ENCODE measurements at places on chromosomes 2 and 18. TPM values are rescaled to one million over a fixed set of nuclear protein-coding genes. Genes with fewer than 3 reads are reported as not detected.

The DSG1 gene
- total RNA-seq: 0.68 TPM

The DNAH7 gene
- total RNA-seq: 0.05 TPM

The ZEB2 gene
- 89.0 TPM for total RNA-seq

The FOXD4L1 gene
- total RNA-seq: not detected

The INPP5D gene
- total RNA-seq: 5.2 TPM

The NYAP2 gene
- not detected for total RNA-seq

The TNFRSF11A gene
- total RNA-seq: 1.1 TPM

The TFCP2L1 gene
- 0.30 TPM for total RNA-seq

The DNER gene
- total RNA-seq: 3.3 TPM

The IL36G gene
- not detected for total RNA-seq

The ARHGAP15 gene
- total RNA-seq: 4.2 TPM

The NBAS gene
- total RNA-seq: 60.2 TPM

The VIT gene
- total RNA-seq: 21.6 TPM

The PPP1CB gene
- total RNA-seq: 397 TPM

The MYO3B gene
- not detected for total RNA-seq

The GPR45 gene
- not detected for total RNA-seq

- no peak for DNase-seq
Measured at GRCh38 chr2:201707753-201708152, 9.3 kb upstream of the MPP4 start.

GRCh38 chr2:159926695-159927094, 128.7 kb upstream of the CD302 start:
- no peak for DNase-seq

GRCh38 chr2:172220121-172220520, 117.4 kb upstream of the DLX2 start:
- DNase-seq: no peak

DNA sequence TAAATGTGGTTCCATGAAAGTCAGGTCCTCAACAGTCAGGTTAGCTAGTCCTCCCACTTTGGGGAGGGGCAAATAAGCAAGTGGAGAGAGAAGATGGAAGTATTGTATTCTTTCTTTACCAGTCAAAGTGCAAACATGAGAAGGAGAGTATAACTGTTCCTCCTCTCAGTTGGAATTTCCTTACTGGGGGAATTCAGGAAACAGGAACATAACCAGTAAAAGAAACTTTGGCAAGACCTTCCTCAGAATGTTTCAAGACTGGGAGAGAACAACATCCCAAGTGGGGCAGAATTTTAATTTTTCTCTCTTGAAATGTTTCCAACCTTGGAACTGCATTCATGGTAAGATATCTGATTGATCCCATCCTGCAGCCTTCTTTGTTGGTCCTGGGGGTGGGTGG, 552.4 kb upstream of the TNP1 start:
- DNase-seq: no peak

DNA sequence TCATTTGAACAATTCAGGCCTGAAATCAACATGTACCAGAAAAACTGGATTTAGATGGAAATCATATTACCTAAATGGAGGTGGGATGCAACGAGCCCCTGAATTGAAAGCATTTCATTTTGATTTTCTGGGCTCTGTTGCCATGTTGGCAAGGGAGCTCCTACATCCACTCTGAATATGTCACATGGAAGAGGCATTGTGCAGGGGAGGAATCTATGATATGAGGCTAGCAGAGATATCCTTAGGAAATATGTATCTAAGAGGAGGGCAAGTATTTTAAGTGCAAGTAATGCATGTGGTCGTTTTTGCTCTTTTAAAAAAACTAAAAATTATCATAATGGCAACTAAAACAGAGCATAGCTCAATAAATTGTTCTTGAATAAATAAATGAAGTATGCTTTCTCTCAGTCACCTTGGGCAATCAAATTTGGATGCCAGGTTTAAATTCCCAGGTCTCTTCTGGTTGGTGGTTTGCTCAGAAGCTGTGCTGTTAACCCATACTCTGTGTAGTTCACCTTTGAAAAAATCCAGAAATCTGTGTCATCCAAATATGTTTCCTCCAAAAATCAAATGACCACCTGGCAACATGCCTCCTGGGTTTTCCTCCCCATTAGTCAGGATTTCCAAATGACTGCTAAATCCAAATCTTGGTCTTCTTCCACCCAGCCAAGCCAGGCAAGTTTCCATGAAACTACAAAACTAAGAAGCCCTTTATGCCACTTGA, 6.5 kb upstream of the LGALSL start:
- no peak for DNase-seq

- DNase-seq: no peak
Measured at GRCh38 chr2:173819852-173820251, 145.3 kb downstream of the SP3 start.

GRCh38 chr2:134393075-134393461, 139.2 kb downstream of the MGAT5 start:
- DNase-seq: no peak

GRCh38 chr2:217277646-217278398, 418.0 kb upstream of the TNP1 start:
- DNase-seq: no peak

- no peak for DNase-seq
Measured at GRCh38 chr2:86069091-86069685, 36.5 kb downstream of the POLR1A start.

GRCh38 chr2:144703852-144704708, 184.2 kb upstream of the ZEB2 start:
- DNase-seq: peak; percentile 60

GRCh38 chr2:39216346-39217191, 27.2 kb downstream of the CDKL4 start:
- DNase-seq: no peak

GRCh38 chr2:84996909-84997308, 25.9 kb downstream of the KCMF1 start:
- DNase-seq: no peak

GRCh38 chr18:78770139-78770822, 209.3 kb upstream of the SALL3 start:
- DNase-seq: no peak

GRCh38 chr18:26176134-26176533, 42.5 kb downstream of the PSMA8 start:
- no peak for DNase-seq

GRCh38 chr2:121649149-121649595, at the start of gene CLASP1:
CLASP1 (minus strand) TSS chr2:121649462; CDS start chr2:121605895, 43,567 bp downstream.
- DNase-seq: no peak

DNA sequence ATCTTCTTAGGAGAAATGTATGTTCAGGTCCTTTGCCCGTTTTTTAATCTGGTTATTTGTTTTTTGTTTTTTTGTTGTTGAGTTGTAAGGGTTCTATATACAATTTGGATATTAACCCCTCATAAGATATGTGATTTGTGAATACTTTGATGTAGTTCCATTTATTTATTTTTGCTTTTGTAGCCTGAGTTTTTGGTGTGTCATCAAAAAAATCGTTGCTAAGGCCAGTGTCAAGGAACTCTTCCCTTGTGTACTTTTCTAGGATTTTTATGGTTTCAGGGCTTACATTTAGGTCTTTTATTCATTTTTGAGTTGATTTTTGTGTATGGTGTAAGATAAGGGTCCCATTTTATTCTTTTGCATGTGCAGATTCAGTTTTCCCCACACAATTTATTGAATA, 372.6 kb downstream of the PLCL1 start:
- no peak for DNase-seq

- no peak for DNase-seq
Measured at GRCh38 chr2:217106650-217107014, 246.8 kb upstream of the TNP1 start.

DNA sequence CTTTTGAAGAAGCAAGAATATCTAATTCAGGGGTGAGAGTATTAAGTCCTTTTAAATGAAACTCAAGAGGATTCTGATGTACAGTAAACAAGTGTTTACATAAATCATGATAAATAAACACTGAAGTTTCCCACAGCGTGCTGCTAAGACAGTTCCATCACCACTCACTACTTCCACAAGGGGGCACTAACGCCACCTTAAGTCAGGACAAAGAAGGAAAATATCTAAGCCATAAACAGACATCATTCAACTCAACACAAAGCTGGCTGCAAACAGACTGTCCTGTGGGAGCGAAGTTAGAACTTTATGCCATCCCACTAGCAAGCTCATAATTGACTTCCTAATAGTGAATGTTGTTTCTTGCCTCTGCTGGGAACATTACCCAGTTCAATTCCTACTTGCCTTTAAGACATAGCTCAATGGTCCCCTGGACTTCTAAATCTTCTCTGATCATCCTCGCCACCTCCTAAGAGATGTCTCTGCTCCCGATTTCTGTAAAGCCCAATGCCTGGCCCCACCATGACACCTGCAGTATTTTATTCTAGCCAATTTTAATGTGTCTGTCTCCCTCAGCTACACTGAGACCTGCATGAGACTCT, 36.5 kb downstream of the MRPL44 start:
- no peak for DNase-seq

- no peak for DNase-seq
Measured at GRCh38 chr2:233409286-233409991, 55.1 kb downstream of the DGKD start.

GRCh38 chr2:151634736-151635467, 99.4 kb downstream of the NEB start:
- DNase-seq: no peak

DNA sequence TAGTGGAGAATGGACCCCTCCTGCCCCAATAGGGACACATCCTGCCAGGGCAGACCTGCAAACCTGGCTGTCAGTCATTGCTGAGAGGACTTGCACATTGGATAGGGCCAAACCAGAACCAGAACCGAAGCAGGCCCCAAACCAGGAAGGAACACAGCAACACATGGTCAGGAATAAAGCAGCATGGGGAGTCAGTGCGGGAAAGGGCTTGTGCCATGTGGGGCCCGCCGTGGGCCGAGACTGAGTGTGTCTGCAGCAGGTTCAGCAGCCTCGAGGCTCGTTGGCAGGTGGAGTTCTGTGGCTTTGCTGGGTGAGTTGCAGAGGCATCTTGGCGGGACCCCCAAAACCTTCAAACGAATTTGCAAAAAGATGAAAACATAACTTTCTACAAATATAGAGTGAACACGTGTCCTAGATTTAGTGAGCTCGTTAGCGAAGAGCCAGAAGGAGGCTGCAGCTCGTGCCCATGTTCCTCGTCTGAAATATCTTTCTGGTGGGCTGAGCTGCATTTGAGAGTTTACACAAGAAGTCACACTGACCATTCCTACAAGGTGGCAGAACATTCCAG, 44.9 kb upstream of the LDLRAD4 start:
- DNase-seq: no peak

GRCh38 chr2:147109291-147109690, 735.5 kb upstream of the ACVR2A start:
- DNase-seq: no peak

DNA sequence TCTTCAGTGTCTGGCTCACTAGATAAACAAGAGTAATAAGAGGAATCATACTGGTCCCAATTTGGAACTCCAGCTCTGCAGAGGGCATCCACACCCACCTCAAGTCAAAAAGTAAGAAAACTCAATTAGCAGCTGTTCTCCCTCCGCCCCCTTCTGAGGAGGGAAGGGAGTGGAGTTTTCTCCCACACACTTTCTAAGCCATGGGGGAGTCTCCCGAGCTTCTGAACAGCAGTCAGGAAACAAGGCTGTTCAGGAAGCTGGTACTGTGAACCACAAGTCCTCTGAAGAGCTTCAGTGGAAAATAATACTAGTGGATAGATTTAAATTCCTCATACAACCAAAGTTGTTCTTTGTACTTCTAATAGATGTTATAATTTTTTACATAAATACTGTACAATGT, 32.9 kb upstream of the SPTBN1 start:
- DNase-seq: no peak

DNA sequence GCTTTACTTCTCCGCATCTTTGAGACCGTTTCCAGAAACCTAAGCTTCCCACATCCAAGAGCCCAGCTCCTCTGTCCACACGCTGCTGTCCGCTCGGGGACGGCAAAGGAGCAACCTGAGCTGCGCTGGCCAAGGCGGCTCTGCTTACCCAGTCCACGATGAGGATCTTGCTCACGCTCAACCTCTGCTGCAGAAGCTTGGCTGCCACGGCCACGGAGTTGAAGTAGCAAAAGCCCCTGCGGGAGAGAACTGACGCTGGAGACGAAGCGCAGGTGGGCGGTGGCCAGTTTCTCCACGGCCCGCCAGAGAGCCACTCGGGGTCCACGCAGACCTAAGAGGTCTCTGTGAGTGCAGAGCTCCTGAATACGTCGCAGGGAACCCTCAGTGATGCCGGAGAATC, 236.1 kb downstream of the TWIST2 start:
- no peak for DNase-seq

DNA sequence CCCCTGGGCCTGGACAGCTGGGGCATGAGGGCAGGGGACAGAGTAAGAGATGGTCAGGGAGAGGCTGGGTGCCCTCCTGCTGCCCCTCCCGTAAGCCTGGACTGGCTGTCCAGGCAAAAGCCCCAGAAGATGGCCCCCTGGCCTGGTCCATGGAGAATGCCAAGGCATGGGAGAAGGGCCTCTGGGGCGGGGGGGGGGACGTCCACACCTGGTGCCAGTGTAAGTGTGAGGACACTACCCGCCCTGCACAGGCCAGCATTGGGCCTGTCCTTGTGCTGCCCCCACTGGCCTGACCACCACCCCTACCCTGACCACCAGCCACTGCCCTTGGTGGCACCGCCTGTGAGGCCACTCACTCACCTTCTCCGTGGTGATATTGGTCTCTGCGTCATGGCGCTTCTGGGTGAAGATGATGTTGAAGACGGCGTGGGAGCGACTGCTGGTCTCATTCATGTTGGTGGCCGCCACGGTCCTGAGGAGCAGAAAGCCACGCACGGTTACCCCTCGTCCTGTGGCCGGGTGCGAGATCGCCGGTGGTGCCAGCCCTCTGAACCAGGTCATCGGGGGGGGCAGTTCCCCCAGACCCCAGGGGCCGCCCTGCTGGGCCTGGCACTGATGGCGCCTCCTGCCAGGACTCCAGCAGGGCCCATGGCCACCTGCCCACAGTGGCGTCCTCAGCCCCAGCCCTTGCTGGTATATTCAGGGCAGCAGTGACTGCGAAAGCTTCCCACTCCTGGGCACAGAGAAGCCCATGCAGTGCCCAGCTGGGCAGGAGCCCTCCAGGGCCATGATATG, 35.2 kb downstream of the KIF1A start:
- DNase-seq: peak; percentile 48

DNA sequence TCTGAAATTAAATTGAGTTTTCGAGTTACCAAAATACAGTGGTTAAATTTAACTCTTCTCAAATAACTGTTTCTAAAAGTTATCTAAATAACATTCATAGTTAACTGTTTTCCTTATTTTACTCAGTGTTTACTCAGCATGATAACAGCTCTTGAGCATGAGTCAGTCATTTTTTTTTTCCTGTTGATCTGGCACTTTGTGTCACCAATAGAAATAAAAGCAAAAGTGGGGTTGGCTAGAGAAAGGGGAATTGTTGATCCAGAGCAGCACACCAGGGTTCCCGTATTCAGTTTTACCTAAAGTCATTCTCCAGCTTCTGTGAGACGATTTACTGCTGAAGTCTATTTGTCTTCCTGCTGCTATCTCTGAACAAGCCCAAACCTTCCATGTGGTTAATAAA, 851.6 kb downstream of the DCC start:
- no peak for DNase-seq

Measured in Right ventricle myocardium inferior (tissue), 1 donor.